Natural killer cell treated with Interleukin-12 subunit alpha and Interleukin-12 subunit beta and Interleukin-15 and Interleukin-18, amount 100 ng/mL, for 72 hours (primary cell): ENCODE measurements at places on chromosomes 5 and 9. TPM values are rescaled to one million over a fixed set of nuclear protein-coding genes. Genes with fewer than 3 reads are reported as not detected.

GRCh38 chr5:103114440-103114839 lies 5.5 kb downstream of the GIN1 start:
- DNase-seq, result no peak

- DNase-seq, result no peak
Measured at GRCh38 chr9:124187311-124187710, 70.4 kb upstream of the NEK6 start.

DNA sequence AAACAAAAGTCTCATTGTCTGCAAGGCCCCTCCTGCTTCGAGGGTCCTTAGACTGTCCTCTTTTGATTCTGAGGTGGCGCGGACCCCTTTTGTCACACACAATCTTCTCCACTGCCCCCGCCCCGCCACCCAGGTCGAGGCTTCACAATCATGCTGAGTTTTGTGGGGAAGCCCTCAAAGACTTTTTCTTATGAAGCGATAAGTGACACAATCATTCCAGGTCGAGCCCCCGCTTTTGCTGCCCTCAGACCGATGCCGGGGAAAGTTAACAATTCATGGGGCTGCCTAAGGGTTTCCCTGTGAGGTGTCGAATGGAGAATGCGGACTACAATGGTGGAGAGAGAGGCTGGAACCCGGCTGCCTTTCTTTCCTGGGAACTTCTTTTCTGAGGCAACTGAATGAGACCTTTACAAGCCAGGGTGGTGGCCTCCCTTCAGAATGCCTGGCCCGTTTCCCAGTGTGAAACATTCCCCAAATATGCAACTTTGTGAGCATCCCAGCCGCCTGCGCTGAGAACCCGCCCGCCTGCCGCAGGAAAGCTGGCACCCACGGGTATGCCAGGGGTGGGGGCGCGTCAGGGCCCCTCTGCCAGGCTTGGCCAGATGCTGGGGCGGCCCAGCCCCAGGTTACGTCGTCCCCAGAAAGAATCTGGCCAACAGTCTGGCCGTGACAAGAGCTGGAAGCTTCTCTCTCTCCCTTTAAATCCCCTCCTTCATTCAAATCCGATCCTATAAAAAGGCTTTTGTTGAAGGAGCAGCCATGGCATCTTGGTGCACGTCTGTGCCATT lies 71.9 kb downstream of the MAP1B start:
- no peak for DNase-seq

DNA sequence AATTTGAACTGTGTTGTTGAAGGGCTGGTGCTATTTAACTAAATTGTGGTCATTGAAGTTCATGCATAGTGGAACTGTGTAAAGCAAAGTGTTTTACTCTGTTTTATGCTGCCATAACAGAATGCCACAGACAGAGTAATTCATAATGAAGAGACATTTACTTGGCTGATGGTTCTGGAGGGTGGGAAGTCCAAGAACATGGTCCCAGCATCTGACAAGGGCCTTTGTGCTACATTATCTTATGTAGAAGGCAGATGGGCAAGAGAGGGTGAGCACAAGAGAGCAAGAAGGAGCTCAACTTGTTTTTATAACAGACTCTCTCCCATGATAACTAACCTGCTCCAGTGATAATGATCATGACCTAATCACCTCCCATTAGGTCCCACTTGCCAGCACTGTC lies 101.9 kb upstream of the NR3C1 start:
- no peak for DNase-seq

Gene PLAC8L1
- not detected for total RNA-seq

DNA sequence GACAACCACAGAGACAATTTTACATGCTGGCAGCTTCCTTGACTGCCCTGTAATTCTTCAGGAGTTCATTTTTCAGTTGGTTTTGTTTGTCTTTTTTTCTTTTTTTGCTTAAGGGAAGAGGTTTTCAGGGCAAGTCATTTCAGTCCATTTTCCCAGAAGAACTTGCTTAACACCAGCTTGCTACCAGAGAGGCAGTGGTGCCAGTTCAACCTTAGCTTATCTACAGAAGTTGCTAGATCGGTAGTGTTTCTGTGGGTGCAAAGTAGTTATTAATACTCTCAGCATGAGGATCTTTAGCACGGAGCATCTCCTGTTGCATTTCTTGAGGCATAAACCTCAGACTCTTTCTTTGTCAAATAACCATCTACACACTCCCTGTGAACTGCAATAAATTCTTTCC lies 1.1 kb downstream of the SPEF2 start:
- no peak for DNase-seq

Gene PROB1
- 3.4 TPM for total RNA-seq

Gene OTP
- total RNA-seq, result not detected
